ENCODE measurements at places on chromosomes 2 and 18.

DNA sequence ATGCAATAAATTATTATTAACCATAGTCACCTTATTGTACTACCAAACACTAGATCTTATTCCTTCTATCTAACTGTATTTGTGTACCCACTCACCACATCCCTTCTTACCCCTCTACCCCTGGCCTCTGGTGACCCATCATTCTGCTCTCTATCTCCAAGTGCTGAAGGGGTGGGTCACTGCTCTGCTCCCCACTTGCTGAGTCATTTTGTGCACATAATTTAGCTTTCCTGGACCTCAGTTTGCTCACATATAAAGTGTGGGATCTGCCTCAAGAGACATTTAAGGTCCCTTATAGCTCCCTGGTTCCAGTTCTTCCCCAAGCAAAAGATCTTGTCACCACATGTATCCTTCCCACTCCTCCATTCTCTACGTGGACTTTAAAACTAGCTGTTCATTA, 169.4 kb downstream of the ZNF385B start:
- DNase-seq: no peak

DNA sequence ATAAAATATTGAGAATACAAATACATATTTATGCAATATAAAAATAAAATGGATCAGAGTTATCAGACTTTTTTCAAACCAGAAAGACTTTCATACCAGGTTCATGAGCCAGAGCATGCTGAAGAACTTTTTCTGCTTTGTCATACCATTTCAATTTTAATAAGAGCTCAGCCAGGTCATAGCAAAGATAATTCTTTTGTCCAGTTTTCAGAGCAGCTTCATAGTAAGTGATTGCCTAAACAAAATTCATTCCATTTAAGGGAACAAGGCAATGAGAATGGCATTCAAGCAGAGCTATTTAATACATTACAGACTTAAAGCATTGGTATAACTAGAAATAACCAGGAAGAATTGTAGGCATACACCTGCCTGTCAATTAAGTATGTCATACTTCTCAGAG, 42.3 kb downstream of the TTC21B start:
- no peak for DNase-seq

DNA sequence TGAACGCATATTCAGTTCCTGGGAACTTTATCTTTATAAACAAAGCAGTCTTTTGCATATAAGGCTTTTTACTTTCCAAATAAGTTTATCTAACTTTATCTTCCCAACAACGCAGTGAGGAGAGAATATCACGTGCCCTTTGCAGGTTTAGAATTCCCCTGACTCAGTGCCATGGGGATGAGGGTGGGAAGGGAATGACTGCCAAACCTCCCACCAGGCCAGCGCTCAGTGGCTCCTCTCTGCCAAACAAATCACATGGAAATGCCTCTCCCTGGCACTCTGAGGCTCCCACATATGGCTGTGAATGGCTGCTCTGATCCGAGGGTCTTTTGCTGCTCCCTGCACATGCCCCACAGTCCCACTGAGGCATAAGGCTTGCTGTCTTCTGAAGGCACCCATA, 158.3 kb downstream of the DNAH6 start:
- DNase-seq: no peak

DNA sequence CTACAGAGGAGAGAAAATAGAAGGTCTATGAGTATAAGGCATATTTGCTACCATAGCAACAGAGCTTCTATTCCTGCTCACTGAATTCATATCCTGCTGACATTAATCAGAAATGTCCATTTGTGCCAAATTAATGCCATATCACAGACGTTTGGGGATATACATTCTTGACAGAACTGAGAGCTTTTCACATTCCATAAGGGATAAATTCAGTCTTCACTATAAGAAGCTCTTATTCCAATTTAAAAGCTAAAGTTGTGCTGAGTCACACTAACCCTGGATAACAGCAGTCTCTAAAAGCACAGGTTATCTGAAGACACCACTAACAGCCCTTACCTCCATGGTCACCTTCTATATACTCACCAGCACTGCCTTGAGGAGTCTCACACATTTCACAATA, 178.1 kb downstream of the RAB3GAP1 start:
- no peak for DNase-seq

GRCh38 chr2:12161085-12161484, 414.7 kb downstream of the LPIN1 start:
- DNase-seq: no peak

DNA sequence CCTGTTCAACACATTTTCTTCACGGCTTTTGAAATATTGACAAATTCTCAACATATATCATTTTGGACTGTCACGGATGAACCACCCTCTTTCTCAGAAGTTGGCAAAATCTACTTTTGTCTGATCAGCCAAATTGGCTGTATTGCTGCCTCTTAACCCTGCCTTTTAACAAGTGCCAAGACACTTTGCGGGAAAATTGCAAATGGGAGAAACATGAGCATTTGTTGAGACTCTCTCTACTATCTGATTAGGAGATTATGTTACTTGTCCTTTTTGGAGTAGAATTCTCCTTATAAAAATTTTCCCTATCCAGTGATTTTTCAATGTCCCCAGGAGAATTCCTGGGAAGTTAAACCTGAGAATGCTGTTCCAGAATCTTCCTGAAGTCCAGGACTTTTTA, 256.2 kb upstream of the ZSWIM2 start:
- DNase-seq: no peak

- no peak for DNase-seq
These were observed 49.4 kb upstream of the SH3RF3 start for GRCh38 chr2:109079590-109079989.

DNA sequence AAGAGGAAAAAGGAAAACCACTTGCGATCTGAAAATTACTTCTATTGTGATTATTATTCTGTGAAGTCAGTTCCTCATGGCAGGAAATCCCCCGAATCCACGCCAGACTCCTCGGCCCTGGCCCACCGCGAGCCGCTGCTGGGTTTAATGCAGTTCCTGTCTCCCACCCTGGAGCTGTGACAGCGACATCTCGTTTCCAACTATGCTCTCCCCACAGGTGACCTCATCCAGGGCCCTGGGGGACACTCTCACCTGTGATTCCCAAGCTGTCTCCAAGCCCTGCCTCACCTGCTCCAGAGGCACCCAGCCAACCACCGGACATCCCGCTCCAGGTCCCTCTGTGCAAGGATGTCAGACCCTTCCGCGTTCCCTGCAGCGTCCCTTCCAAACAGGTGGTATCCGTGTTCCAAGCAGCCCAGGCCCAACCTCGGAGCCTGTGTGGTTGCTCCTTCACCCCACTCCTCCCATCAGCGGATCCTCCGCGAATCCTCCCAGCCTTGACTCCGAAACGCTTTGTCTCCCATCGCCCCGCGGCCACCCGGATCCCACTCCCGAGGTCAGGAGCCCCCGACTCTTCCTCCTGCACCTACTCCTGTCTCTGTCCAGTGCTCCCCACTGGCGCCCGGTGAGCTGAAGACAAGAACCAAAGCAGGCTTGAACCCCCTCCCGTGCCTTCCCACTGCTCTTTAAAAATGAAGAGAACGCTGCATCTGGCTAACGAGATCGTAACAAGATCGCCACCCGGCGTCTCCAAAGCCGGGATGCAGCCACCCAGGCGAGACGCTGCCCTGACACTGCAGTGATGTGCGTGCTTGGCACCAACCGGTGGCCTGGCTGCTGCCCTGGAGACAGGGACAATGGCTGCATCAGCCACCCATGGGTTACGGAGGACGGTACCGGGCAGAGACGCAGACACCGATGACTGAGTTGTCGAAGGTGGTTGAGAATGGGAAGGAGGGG, 96.5 kb downstream of the NDUFA10 start:
- DNase-seq: no peak

- DNase-seq: no peak
These were observed 23.5 kb downstream of the IRS1 start for GRCh38 chr2:226776104-226776503.

GRCh38 chr2:190254063-190254850, 65.4 kb downstream of the HIBCH start:
- no peak for DNase-seq

GRCh38 chr18:52353589-52353988, 13.6 kb downstream of the DCC start:
- DNase-seq: no peak

- no peak for DNase-seq
These were observed 69.2 kb upstream of the SLC9A2 start for GRCh38 chr2:102550151-102550550.

GRCh38 chr2:207619764-207620203, 5.4 kb downstream of the METTL21A start:
- DNase-seq: no peak

- peak; percentile 40 for DNase-seq
These were observed at the start of gene NFATC1 for GRCh38 chr18:79395761-79396404. TSS of gene NFATC1 (plus strand) at chr18:79395930. CDS start at chr18:79396225, 295 bp downstream.

DNA sequence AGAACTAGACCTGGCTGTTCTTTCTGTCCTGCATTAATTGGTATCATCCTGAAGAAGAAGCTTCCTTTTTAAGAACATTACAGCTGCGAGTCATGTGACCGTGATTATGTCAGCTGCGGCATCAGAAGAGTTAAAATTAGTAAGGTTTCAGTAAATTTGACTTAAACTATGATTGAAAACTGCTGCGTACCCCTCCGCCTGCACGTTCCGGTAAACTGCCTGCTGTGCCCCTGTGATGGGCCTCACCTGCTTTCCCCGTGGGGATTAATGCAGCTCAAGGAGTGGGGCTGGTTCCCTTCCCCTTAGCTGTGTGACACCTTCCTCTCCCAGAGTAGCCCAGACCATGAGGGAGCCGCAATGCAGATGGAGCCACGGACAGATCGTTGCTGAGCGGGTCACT, 36.1 kb upstream of the MYO3B start:
- no peak for DNase-seq

GRCh38 chr18:10085416-10085815, 171.6 kb downstream of the VAPA start:
- no peak for DNase-seq

GRCh38 chr2:102041351-102041750, 49.6 kb downstream of the IL1R2 start:
- no peak for DNase-seq

DNA sequence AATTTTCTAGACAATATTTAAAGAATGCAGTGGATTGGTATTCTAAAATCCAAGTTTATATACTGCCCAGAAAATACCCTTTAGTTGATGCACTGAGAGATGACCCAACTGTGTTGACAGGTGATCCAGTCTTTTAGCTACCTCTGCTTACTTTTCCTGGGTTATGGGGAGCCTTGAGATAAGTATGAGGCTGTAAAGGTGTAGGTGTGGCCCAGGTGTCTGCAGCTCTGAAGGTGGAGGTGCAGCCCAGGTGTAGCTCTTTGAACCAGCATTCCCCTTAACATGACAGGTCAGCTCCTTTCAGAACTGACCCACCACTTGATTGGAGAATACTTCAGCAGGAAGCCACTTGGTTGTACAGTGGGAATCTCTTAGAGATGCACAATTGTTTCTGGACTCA, 62.3 kb upstream of the ACSL3 start:
- no peak for DNase-seq

DNA sequence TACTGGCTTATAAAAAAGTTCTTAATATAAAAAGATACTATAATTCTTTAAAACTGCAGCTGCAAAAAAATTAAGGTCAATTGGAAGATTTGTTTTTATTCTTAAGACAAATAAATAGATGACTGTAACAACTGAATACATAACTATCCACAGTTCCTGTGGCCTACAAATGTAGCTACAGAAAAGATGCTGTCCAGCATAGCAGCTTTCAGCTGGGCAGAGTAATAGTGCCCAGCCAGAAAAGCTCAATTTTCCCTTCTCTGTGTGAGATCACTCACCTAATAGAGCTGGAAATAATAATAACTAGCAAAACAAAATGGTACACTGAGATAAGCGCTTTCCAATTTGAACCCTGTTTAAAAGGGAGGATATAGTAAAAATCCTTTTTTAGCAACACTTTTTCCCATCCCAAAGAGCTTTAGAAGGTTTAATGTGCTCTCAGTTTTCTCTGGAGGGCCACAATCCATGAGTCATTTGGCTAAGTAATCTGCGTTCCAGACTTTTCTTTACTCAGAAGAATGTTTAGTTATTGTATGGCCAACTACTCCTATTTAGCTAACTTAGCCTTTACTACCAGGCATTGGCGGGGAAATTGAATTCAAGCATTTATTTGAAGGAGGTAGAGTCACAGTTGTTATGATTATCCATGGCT, 158.1 kb upstream of the SLC39A10 start:
- DNase-seq: no peak

Measured in stimulated activated CD8-positive, alpha-beta memory T cell treated with anti-CD3 and anti-CD28 coated beads, Interleukin-2, amount 100 ng/mL, for 1 hour (primary cell).